Thymus (tissue), 14 donors: ENCODE measurements at places on chromosomes 1 and 21. TPM values are rescaled to one million over a fixed set of nuclear protein-coding genes. Genes with fewer than 3 reads are reported as not detected.

DNA sequence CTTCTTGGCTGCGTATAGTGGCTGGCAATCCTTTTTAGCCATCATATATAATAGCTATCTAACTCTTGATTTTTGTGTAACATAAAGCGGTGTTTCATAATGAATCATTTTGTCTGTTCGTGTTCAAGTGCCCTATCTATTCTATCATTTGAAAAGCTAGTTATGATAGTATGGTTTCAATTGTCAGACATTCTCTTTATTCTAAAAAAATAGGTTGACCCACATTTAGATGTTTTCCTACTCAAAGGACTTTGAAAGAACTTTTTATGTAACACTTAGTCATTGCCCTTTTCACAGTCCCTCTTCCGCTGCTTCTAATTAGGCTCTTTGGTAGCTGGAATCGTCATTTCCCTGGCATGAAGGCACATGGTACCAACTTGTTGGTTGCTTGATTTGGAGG, 272.2 kb upstream of the B3GALT2 start:
- no peaks in the 10 kb centered on the region for H3K36me3 ChIP-seq
- H3K4me3 ChIP-seq: no peak overlapping the region
- H3K4me1 ChIP-seq: no peaks in the 10 kb centered on the region
- no peak for DNase-seq
- no peaks in the 10 kb centered on the region for H3K27me3 ChIP-seq

- no peak for DNase-seq
- peaks cover 11% of the 10 kb centered on the region for H3K27me3 ChIP-seq
- no peak overlapping the region for H3K27ac ChIP-seq
- no peak overlapping the region for H3K4me3 ChIP-seq
- no peaks in the 10 kb centered on the region for H3K36me3 ChIP-seq
Observed at GRCh38 chr1:39951926-39952325, 3.0 kb upstream of the MFSD2A start.

Gene ASB17
- not detected for total RNA-seq

Gene CCDC27
- total RNA-seq: not detected

- no peaks in the 10 kb centered on the region for H3K27me3 ChIP-seq
- no peak for DNase-seq
- no peaks in the 10 kb centered on the region for H3K4me1 ChIP-seq
- no peak overlapping the region for H3K27ac ChIP-seq
- no peak overlapping the region for H3K4me3 ChIP-seq
Observed at GRCh38 chr1:58003059-58003458, 543.5 kb downstream of the OMA1 start.

GRCh38 chr1:218353656-218354055, 8.5 kb downstream of the TGFB2 start:
- no peak for DNase-seq
- no peaks in the 10 kb centered on the region for H3K36me3 ChIP-seq
- no peak overlapping the region for H3K27ac ChIP-seq
- peaks cover 11% of the 10 kb centered on the region for H3K4me1 ChIP-seq

- H3K36me3 ChIP-seq: peaks cover 1% of the 10 kb centered on the region
- no peak for DNase-seq
- H3K27ac ChIP-seq: no peak overlapping the region
- H3K27me3 ChIP-seq: no peaks in the 10 kb centered on the region
- peaks cover 15% of the 10 kb centered on the region for H3K4me1 ChIP-seq
Observed at GRCh38 chr21:37207441-37208009, 59.6 kb downstream of the VPS26C start.

- H3K27ac ChIP-seq: no peak overlapping the region
- H3K27me3 ChIP-seq: no peaks in the 10 kb centered on the region
- H3K4me3 ChIP-seq: no peak overlapping the region
- H3K4me1 ChIP-seq: peaks cover 5% of the 10 kb centered on the region
- DNase-seq: no peak
Observed at GRCh38 chr1:32399843-32400242, 5.6 kb upstream of the BSDC1 start.

DNA sequence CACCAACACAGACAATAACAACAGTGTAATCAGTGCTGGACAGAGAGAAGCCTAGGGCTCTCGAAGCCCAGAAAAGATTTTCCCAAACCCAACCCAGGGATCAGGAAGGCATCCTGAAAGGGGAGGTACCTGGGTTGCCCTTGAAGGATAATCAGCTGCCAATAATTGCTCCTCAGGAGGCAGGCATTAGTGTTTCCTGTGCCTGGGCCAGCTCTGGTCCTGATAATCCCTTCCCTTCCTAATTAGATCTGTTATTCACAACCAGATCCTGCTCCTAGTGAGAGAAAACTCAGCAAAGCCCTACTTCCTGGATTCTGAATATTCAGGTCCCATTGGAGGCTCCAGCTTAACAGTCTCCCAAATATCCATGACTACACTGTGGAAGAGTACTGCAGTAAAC, 117.4 kb downstream of the DMRTA2 start:
- no peak for DNase-seq
- H3K27me3 ChIP-seq: no peaks in the 10 kb centered on the region
- no peak overlapping the region for H3K4me3 ChIP-seq
- no peaks in the 10 kb centered on the region for H3K4me1 ChIP-seq
- H3K36me3 ChIP-seq: no peaks in the 10 kb centered on the region

DNA sequence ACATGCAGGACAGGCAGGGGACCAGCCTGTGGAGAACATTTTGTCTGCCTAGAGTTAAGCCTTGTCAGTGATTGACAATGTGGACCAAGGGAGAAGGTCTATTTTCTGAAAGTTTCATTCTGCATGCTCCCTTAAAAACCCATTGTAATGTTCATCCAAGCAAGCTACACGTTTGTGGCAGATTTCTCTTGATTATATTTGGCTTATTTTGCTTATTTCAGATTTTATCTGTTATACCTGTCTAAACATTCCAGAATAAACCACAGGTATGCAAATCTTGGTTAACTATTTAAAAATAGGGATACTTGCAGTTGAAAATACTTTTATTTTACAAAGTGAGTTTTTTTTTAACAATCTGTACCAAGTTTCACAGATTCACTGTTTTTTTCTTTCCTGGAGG, 78.2 kb upstream of the F3 start:
- no peaks in the 10 kb centered on the region for H3K27me3 ChIP-seq
- no peaks in the 10 kb centered on the region for H3K4me1 ChIP-seq
- H3K4me3 ChIP-seq: no peak overlapping the region
- no peak for DNase-seq
- no peak overlapping the region for H3K27ac ChIP-seq

Gene LEMD1
- total RNA-seq: 0.24 TPM

GRCh38 chr21:42539931-42540343, 26.3 kb downstream of the SLC37A1 start:
- H3K27me3 ChIP-seq: no peaks in the 10 kb centered on the region
- no peak overlapping the region for H3K4me3 ChIP-seq
- H3K36me3 ChIP-seq: peaks cover 14% of the 10 kb centered on the region
- no peak for DNase-seq
- no peak overlapping the region for H3K27ac ChIP-seq

Gene OR2T11
- total RNA-seq: under 0.01 TPM

DNA sequence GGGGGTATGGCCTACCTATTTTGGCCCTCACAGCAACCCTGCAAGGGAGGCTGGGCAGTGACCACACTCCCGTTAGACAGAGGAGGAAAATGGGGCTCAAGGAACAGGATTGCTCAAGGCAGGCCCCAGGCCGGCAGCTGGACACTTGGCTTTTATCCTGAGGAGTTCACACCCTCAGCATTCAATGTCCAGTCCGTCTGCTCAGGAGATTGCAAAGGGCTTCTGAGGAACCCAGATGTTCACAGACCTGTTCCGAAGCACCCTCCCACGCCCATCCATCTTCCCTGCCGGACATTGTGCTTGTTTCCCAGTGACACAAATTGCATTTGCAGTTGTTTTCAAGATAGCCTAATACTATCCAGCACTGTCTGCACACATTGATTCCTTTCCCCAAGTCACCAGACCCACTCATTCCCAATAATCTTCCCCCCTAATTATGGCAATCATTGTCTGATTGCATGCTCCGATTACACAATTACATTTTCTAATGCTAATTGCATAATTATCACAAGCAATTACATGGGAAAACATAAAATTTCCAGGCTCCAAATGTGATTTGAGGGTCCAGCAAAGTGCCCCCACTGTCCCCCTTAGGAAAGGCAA, 4.3 kb upstream of the UBL4B start:
- no peaks in the 10 kb centered on the region for H3K27me3 ChIP-seq
- no peaks in the 10 kb centered on the region for H3K36me3 ChIP-seq
- H3K4me1 ChIP-seq: no peaks in the 10 kb centered on the region
- H3K27ac ChIP-seq: no peak overlapping the region
- no peak for DNase-seq
- no peak overlapping the region for H3K4me3 ChIP-seq

Gene FCGR3A
- 9.0 TPM for total RNA-seq

- no peak overlapping the region for H3K27ac ChIP-seq
- H3K27me3 ChIP-seq: no peaks in the 10 kb centered on the region
- no peaks in the 10 kb centered on the region for H3K36me3 ChIP-seq
- no peak for DNase-seq
- no peak overlapping the region for H3K4me3 ChIP-seq
Observed at GRCh38 chr1:27071049-27071416, 58.4 kb upstream of the TENT5B start.

Gene ITLN2
- total RNA-seq: 0.38 TPM

Gene AMY1B
- total RNA-seq: 0.14 TPM

Gene PLEKHN1
- 0.14 TPM for total RNA-seq

Gene TRIM62
- 1.8 TPM for total RNA-seq

Gene KRTAP13-4
- 0.05 TPM for total RNA-seq

Gene CRNN
- 0.05 TPM for total RNA-seq

Gene CFH
- total RNA-seq: 12.6 TPM

Gene DNAI4
- 14.3 TPM for total RNA-seq

GRCh38 chr1:207858281-207858680, 52.6 kb downstream of the CD34 start:
- peaks cover 13% of the 10 kb centered on the region for H3K36me3 ChIP-seq
- peaks cover 57% of the 10 kb centered on the region for H3K4me1 ChIP-seq
- H3K4me3 ChIP-seq: no peak overlapping the region
- H3K27ac ChIP-seq: no peak overlapping the region
- no peak for DNase-seq
- no peaks in the 10 kb centered on the region for H3K27me3 ChIP-seq

DNA sequence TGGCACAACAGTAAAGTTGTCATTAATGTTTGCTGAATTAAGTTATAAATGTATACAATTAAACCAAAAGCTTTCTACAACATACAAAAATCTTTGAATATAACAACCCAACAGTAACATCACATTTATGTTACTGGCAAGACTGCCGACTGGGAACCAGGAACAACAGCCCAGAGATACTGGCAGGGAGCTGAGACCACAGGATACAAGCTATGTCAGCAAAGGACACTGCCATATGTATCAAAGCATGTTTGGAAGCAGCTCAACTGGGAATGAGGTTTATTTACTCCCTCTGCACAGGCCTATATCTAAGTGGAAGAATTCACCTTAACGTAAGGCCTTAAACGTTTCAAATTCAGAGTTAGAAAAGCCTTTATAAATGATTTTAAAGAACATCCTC, 50.4 kb downstream of the ARHGAP29 start:
- H3K27ac ChIP-seq: no peak overlapping the region
- no peak for DNase-seq
- H3K36me3 ChIP-seq: no peaks in the 10 kb centered on the region
- H3K4me1 ChIP-seq: no peaks in the 10 kb centered on the region

DNA sequence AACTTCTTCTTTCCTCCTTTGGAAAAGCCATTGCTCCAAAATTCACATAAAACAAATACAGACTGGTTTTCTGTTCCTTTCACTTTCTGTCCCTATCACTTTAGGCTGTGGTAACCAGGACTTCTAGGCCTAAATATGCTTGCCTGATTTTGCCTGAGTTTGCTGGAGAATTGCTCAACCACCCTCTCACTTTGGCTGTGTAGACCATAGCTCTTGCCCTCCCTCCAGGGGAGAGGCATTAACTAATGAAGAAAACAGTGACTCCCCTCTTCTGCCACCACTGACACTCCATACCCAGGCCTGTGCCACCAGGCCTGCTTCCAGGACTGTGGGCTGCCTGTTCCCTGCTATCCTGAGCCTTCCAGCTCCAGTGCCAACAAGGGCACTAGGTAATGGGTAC, 163.5 kb downstream of the TOMM20 start:
- no peak for DNase-seq
- no peaks in the 10 kb centered on the region for H3K36me3 ChIP-seq
- no peak overlapping the region for H3K4me3 ChIP-seq
- no peaks in the 10 kb centered on the region for H3K27me3 ChIP-seq
- H3K27ac ChIP-seq: no peak overlapping the region
- H3K4me1 ChIP-seq: peaks cover 60% of the 10 kb centered on the region

Gene SPATA17
- total RNA-seq: 0.57 TPM

Gene COL11A1
- total RNA-seq: 0.24 TPM

Gene MX2
- total RNA-seq: 32.0 TPM

DNA sequence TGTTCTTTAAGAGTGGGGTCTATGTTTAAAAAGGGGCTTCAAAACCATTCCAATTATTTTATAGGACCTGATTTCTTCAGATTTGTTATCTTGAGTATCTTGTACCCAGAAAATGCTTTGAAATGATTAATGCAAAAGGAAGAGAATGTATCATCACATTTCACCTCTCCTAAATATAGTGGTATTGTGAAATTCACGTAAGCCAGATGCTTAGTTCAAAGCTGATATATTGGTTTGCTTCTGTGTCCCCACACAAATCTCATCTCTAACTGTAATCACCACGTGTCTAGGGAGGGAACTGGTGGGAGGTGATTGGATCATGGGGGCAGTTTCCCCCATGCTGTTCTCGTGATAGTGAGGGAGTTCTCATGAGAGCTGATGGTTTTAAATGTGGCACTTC, 8.5 kb downstream of the SOAT1 start:
- no peaks in the 10 kb centered on the region for H3K36me3 ChIP-seq
- no peak for DNase-seq
- no peak overlapping the region for H3K27ac ChIP-seq
- H3K4me3 ChIP-seq: no peak overlapping the region
- H3K27me3 ChIP-seq: no peaks in the 10 kb centered on the region

DNA sequence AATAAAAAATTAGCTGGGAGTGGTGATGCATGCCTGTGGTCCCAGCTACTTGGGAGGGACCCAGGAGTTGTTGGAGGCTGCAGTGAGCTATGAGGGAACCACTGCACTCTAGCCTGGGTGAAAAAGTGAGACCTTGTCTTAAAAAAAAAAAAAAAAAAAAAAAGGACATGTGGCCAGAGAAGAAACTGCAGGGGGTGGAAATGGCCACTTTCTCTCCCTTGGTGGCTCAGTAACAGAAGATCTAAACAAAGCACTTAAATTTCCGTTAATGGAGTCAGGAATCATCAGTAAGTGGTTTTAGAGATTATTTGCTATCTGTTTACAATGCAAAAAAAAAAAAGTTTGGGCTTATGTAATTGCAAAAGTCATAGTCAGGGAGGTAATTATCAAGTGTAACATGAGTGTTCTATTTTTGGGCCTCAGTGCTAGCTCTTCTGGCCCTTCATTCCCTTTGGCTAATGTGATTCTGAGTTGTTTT, 19.3 kb upstream of the OPRD1 start:
- no peaks in the 10 kb centered on the region for H3K36me3 ChIP-seq
- no peaks in the 10 kb centered on the region for H3K4me1 ChIP-seq
- no peaks in the 10 kb centered on the region for H3K27me3 ChIP-seq
- H3K4me3 ChIP-seq: no peak overlapping the region
- H3K27ac ChIP-seq: no peak overlapping the region
